ENCODE measurements at places on chromosomes 11 and 22.

- DNase-seq = peak; percentile 42
These were observed 75.3 kb downstream of the KCNQ1 start for GRCh38 chr11:2519862-2520735.

- no peak for DNase-seq
These were observed 124.6 kb downstream of the PHF21B start for GRCh38 chr22:44884968-44885805.

DNA sequence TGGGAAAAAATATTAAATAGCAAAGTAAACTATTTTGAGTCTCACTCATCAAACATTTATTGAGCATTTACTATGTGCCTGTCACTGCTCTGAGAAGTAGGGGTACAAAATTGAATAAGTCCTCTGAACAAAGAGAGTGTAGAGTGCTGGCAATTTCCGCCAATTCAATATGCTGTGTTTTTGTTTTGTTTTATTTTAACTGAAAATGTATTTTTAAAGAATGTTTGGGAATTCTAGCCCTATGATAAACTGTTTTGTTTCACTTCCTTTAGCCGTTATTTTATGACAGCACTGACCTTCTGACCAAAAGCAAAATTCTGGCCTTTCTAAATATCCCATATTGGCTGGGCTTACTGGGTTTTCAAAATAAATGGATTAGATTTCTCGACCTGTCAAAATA lies 64.7 kb upstream of the LMO2 start:
- no peak for DNase-seq

- DNase-seq = no peak
These were observed 28.1 kb upstream of the LRRC10B start for GRCh38 chr11:61480261-61480993.

DNA sequence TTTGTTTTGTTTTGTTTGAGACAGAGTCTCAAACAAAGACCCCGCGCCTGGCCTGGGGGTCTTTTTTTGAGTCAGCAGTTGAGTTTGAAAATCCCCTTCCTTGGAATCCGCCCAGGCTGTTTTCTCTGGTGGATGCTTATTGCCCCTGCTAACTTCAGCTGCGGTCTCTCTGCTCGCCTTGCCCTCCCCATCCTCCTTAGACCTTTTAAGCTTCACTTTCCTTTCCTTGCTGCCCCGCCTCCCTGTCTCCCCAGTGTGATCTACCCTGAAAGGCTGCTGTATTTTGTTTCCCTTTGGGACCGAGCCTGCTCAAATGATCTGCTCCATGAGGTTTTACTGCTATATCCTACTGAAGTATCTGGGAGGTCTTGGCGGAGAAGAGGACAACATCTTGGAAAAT lies 2.5 kb downstream of the USP18 start:
- DNase-seq = peak; percentile 56

DNA sequence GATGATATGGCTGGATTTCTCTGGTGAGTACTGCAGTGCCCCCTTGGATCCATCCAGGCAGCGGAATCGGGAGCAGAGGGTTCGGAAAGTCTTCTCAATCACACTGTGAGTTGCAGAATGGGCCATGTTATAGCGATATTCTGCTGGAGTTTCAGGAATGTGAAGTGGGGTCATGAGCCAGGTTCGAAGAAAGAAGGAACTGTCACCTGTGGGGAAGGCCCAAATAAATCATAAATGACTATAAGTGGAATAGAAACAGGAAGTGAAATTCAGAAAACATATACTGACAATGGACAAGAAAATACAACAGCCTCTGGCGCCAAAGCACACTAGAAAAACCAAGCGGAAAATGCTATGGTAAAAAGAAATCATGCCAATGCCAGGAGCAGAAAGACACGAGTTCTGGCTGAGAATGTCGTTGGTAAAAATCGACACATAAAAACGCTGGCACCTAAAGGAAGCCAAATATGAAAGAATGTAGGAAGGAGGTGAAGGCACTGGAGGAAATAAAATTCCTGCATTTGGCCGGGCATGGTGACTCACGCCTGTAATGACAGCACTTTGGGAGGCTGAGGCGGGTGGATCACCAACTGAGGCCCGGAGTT lies 10.0 kb upstream of the AMBRA1 start:
- no peak for DNase-seq

DNA sequence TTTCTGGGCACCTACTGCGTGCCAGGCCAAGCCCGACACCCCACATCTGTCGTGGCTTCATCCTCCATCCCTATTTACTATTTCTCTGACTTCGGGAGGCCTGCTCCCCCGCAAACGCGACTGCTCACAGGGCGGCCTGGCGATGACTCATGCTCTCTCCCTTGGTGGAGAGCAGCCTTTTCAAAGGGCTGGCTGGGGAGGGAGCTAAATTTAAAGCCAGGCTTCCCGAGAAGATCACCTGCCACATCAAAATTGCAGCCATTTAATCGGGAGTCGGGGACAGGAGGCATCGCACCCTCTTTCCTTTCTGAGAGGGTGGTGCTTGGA lies 24.9 kb upstream of the SHISAL1 start:
- no peak for DNase-seq

- DNase-seq = no peak
These were observed 54.6 kb upstream of the SLC22A12 start for GRCh38 chr11:64536396-64536941.

DNA sequence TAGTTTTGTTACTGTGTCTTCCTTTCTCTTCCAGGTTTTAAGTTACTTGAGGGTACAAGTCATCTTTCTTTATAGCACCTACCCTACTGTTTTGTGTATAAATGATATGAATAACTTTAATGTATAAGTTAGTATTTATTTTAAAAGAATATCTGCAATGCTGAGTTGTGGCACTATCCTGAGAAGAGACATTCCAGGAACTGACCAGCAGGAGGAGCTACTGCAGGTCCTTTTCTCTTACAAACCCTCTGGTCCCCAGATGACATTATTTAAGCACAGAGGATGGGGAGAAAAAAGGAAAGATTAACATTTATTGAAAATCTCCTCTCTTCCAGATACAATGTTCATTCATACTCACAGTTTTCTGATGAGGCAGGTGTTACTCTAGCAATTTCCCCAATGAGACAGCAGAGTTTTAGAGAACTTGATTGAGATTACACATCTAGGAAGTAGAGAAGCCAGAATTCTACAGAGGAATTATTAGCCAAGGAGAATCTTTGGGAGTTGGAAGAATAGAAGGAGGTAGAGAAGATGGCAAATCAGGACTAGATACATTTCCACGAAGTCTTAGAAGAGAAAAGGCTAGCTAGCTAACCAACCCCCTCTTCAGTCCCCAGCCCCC lies 541.2 kb upstream of the API5 start:
- DNase-seq = no peak

- no peak for DNase-seq
These were observed 60.0 kb downstream of the GLYATL1 start for GRCh38 chr11:58999291-58999680.

DNA sequence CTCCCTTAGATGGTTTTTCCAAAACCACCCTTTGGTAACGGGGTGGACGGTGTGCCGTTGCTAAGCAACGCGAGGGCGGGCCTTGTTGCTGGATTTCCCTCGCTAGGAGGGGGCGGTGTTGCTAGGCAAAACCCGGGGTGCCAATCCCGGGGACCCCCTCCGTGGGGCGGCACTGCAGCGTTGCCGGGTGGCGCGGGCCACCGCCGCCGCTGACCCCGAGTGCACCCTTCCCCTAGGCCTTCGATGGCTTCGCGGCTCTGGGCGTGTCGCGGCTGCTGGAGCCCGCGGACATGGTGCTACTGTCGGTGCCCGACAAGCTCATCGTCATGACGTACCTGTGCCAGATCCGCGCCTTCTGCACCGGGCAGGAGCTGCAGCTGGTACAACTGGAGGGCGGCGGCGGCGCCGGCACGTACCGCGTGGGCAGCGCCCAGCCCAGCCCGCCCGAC lies 8.9 kb downstream of the EHBP1L1 start:
- no peak for DNase-seq

DNA sequence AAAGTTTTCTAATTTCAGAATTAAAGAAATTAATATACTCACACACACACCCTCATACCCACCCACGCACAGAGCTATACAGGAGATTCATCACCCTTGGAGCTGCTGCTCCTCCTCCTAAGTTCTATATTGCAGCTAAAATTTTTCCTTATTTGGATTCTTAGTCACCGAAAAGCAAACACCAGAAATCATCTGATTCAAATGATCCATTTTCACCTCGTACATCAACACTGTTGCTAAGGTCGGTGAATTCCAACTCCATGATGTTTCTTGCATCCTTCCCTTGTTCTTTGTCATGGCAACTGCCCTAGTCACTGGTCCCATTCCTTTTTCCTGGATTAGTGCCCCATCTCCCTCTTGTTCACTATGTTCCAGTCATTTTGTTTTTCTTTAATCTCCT lies 286.2 kb downstream of the GRM5 start:
- DNase-seq = no peak

GRCh38 chr11:81098471-81098870 lies 1635.2 kb downstream of the FAM181B start:
- DNase-seq = no peak

GRCh38 chr11:4576880-4577279 lies 4.7 kb upstream of the OR52I2 start:
- no peak for DNase-seq

GRCh38 chr11:93340223-93340622 lies 9.7 kb downstream of the DEUP1 start:
- no peak for DNase-seq

- no peak for DNase-seq
These were observed 2.3 kb upstream of the RHOD start for GRCh38 chr11:67054346-67054835.

DNA sequence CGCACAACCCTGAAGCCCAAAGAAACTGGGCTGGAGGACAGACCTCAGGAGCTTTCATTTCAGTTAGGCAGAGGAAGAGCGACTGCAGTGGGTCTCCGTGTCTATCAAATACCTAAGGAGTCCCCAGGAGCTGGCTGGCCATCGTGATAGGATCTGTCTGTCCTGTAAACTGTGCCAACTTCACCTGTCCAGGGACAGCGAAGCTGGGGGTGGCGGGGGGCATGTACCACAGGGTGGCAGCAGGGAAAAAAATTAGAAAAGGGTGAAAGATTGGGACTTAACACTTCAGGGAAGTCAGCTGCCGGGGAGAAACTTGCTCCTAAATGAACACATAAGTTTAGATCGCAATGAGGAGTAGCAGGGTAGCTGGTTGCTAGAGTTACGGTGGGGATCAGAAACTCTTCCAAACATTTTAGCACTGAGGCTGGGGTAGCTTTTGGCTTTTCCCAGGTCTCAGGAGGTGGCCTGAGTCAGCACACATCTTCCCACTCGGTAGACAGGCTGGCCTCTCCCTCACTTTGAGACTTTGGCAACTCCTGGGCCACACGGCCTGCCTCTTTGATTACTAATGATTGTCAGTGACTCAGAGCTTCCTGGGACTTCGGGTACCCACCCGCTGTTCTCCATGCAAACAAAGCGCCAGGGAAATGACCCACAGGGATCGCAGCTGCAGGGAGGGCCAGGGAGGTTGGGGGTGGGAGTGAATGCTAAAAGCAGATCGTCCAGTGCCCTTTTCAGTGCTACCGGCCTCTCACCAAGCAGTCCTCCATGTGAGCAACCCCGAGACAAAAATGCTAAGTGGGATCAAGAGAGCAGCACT lies 2.9 kb upstream of the MTFP1 start:
- peak; percentile 83 for DNase-seq

DNA sequence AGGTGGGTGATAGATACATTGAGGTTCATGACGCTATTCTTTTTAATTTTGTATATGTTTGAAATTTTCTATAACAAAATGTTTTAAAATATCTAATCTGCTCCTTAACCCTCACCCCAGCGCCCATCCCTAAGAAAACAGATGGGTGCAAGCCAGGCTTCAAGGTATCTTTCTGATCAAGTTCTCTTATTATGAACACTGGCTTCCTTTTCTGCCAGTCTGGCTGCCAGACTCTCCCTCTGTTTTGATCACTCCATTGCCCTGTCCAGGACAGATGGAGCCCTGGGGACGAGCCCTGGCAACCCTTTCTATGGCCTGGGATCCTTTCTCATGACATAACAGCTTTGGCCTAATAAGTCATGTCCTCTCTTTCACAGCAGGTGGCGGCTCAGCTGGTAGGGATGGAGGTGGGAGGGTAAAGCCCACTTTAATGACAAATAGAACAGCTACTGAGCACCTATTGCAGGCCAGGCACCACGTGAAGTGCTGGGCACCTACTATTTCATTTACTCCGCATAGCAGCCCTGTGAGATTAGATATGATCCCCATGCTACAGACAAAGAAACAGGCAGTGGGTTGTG lies 38.4 kb downstream of the DRD2 start:
- DNase-seq = no peak

GRCh38 chr11:60971520-60971919 lies at the start of gene CD6:
Gene CD6 (plus strand): TSS chr11:60971680. CDS start chr11:60971866, 186 bp downstream.
- DNase-seq = no peak

DNA sequence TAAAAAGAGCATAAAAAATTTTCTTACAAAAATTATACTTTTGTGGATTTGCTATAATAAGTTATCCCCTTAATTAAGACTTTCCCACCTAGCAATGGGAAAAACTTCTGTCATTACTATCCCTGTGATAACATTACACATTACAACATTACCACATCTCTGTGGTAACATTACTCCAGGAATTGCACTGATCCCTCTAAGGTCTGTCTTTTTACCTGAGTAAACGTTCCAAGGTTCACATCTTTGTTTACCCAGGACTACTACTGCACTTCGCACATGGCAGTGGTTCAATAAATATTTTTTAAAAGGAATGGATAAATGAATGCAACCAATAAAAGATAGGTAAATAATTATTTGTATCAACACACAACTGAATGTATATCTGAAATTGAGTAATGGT lies 92.4 kb upstream of the NOX4 start:
- no peak for DNase-seq

DNA sequence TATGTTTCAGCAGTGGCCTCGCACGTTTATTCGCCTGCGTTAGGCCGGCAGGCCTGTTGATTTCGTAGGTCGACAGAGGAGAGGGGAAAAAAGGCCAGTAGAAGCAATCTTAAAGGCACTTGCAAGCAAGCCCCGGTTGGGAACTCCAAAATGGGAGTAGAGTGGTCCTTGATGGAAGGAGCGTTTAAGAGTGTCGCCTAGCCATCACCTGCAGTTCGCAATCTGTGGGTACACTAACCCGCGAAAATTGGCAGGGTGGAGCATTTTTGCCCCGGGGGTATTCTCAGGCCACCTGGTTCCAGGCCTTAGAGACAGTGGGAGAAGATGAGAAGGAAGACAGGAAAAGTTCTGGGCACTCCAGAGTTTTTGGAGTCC lies 1.1 kb downstream of the EWSR1 start:
- peak; percentile 59 for DNase-seq

DNA sequence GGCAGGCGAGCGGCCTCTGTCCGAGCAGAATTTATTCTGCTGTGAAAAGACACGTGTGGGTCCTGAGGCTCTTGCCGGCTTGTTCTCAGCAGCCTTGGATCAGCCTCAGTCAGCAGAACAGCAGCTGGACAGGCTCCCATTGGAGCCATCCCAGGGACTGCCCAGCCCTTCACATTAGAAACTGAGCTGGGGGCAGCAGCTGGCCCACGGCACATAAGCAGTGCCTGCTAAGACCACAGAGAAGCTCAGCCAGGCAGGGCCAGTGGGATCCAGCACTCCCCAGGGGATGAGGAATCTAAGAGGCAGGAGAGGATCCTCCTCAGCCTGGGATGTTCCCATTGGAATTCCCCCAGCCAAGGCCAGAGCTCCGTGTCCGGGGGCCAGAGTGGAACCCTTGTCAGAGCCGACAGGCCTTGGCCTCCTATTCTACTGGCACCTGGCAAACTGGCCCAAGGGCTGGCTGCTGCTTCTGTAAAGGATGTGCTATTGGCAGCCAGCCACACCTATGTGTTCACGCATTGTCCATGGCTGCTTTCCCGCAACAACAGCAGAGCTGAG lies 18.2 kb downstream of the RTN4R start:
- DNase-seq = no peak
